Right renal cortex interstitium (tissue), 3 donors: ENCODE measurements at places on chromosomes 5 and 9.

GRCh38 chr5:14208071-14209021, 65.2 kb downstream of the TRIO start:
- DNase-seq, result no peak

DNA sequence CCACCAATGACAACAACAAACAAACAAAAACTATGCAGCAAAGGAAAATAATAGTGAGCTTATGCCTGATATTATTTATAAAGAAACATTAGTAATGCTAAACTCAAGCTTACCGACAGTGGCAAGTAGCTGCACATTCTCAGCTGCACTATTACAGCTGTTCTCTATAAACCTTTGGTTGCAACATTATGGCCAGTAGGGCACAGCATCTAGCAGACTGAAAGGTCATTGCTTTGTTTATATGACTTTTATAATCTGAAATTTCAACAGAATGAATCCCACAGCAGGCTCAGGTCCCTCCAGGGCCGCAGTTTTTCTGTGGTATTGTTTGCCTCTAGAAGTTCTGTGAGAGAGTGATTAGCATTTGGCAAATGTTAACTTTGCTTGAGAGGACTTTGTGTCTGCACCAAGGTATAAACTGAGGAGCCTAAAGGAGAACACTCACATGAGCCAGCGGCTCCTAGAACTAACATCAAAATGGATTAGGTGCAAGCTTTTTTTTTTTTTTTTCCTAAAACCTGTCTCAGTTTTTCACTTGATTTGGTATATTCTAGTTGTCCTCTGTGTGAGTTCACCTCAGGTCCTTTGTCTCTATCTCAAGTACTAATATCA, 58.3 kb downstream of the IZUMO3 start:
- DNase-seq, result no peak

GRCh38 chr5:107169867-107170266, 500.9 kb downstream of the EFNA5 start:
- no peak for DNase-seq

DNA sequence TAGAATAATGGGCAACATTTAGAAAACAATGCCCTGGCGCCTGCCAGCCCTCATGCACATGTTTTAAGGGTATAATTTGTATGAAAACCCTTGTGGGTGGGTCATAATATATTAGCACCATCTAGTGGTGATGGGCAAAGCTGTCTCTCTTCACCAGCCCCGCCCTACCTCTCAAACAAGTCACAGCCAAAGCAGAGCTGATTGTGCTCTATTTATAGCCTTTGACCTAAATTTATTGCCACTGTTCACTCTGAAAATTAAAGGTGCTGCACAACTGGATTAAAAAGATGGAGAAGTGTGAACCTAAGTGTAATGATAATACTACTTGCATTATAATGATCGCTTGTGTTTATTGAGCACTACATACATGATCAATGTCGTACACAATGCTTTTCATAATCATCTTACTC, 131.9 kb upstream of the ANKH start:
- peak; percentile 23 for DNase-seq

- no peak for DNase-seq
These were observed 42.2 kb upstream of the N4BP3 start for GRCh38 chr5:178071108-178071507.

GRCh38 chr5:173733425-173733824, 117.0 kb upstream of the BOD1 start:
- DNase-seq, result no peak

DNA sequence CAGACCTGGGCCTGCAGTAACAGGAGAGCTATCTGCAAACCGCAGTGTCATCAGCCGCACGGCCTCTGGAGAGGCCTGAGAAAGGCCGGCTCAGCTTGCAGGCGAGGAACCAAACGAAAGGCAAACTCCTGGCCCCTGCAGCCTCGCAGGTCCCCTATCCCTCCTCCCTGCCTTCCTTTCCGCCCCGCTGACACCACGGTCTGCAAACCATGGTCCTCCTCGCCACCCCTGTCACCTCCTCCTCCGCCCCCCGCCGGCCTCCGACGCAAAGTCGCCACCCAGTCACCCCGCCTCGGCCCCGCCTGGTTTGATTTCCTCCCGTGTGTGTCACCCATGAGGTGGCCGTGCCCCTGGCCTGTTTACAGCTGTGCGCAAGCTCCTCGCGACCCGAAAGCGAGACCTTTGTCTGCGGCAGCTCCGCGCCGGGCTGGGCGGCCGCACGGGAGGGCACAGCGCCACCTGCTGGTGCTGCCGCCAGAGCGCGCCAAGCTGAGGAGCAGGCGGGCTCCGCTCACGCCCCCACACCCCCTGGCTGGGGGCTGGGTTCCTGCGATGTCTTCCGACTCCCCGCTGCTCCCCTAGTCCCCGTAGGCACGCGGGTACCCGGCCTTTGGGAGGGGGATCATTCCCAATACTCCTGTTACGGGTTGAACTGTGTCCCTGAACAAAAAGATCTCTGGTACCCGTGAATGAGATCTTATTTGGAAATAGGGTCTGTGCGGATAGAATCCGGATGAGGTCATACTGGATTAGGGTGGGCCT, 19.4 kb downstream of the GBGT1 start:
- DNase-seq, result no peak

GRCh38 chr9:100317706-100318105, 35.0 kb downstream of the TEX10 start:
- DNase-seq, result no peak

- no peak for DNase-seq
These were observed 74.3 kb upstream of the GGTA1 start for GRCh38 chr9:121573717-121574485.

GRCh38 chr5:55222985-55223811, 3.9 kb downstream of the MCIDAS start:
- no peak for DNase-seq

DNA sequence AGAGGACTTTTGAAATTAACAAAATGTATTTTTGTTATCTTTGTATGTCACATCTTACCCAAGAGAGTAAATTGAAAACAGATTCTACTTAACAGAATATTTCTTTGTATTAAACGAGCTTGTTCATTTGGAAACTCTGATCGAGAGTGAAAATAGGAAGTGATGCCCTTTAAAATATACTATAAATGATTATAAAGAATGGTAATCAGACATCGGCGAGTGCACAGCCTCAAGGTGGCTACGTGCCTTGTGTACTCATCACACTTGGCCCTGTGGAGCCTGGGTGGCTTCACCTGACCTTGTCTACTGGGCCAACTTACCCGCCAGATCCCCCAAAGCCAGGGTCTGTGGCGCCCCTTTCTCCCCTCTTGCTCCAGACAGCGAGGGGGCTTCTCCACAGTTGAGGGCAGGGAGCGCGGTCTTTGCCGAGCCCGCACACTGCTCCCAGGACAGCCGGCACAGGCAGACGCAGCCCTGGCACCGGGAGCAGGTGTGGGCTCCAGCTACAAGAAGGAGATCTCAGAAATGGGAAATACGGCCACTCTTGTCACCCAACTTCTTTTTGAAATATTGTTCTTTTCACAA, 243.2 kb downstream of the CEMIP2 start:
- DNase-seq, result no peak

DNA sequence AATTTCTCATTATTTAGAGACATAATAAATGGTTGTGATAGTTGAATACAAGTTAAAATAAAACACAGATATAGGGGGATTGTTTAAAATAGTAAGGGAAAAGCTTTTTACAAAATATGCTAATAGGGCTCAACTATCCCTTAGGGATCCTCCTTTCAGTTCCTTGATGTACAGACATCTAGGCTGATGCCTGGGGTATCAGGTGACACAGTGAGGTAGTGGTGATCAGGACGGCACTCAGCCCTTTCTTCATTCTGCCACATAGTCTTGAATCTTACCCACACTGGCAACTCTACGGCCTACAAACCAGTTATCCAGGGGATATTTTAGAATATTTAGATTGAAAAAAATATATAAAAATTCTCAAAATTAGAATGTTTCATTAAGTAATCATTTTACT, 12.5 kb upstream of the SLC35D2 start:
- no peak for DNase-seq

GRCh38 chr5:172658961-172659501, 18.0 kb downstream of the NEURL1B start:
- DNase-seq, result no peak

- DNase-seq, result no peak
These were observed 51.9 kb upstream of the PPP1R2B start for GRCh38 chr5:156798201-156798600.

- no peak for DNase-seq
These were observed 89.0 kb downstream of the GCNT4 start for GRCh38 chr5:74963407-74963806.

DNA sequence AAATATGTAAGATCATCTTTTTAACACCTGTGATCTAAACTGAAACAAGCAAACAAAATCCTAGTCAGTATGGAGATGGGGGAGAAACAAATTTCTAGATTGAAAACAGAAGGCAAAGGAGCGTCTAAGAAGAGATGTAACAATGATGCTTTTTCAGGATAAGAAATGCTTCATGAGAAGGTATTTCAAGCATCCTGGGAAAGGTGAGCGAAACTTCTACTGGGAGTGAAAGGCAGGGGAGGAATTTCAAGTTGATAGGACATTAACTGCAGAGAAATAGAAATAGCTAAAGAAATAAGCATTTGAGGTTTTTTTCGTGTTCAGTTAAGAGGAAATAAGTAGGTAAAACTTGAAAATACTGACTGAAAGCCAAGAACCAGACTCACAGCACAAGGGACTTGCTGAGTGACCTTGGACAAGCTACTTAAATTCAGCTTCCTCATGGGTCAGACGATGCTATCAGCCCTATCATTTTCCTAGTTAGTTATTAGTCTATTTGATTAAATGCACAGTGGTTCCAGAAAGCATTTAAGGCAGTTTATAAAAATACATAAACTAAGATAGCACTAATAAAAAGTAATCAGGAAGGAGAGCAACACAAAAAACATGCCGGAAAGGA, 406.3 kb downstream of the PDE4D start:
- DNase-seq, result no peak

GRCh38 chr5:120088836-120089235, 375.3 kb upstream of the PRR16 start:
- no peak for DNase-seq

- DNase-seq, result no peak
These were observed 18.2 kb upstream of the MGAT1 start for GRCh38 chr5:180820788-180821321.

- DNase-seq, result no peak
These were observed 585.3 kb upstream of the CCNG1 start for GRCh38 chr5:162852134-162852533.

GRCh38 chr9:85744480-85744879, 2.7 kb upstream of the AGTPBP1 start:
- DNase-seq, result no peak

DNA sequence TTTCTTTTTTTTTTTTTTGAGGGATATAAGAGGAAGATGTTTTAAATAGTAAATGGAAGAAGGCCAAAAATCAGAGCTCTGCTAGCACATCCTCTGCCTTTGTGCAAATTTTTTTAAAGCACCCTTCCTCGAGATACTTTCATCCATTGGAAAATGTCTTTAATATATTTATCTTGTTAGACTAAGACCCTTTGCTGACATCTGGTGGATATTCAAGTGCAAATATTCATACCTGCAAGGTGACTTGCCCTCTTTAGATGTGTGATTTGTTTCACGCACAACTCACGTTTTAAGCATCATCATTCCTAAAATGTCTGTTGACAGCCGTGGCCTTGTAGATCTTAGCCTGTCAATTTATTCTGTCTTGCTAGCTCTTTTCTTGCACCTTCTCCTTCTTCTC, 258.5 kb downstream of the AGTPBP1 start:
- DNase-seq, result no peak

DNA sequence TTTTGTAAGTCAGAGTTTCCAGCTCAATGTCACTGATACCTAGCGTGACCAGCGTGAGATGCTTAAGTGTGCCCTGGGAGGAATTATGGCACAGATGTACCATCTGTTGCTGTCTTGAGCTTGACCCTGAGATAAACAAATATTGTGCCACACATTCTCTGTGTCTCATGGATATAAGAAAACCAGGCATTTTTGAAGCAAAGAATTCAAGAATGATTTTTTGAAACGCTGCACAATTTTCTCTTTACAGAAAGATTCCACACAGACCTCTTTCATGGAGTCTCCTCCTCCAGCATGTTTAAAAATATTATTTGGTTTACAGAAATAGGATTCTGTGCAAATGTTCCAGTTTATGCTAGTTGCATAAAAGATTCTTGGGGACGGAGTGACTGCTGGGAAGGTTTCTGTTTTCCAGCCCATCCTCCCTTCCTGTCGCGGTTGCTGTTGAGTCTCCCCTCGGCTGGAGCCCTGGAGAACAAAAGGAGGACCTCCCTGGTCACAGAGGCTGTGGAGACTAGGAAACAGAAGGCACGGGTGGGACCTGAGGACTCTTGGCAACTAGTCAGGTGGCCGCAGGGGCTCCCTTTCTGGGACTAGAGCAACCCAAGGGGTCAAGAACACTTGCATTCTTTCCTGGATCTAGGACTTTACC, 120.8 kb downstream of the RASGRF2 start:
- DNase-seq, result no peak

GRCh38 chr9:98773721-98774120, 22.6 kb downstream of the ANKS6 start:
- DNase-seq, result no peak

- no peak for DNase-seq
These were observed 93.8 kb downstream of the HSPA4 start for GRCh38 chr5:133145436-133146170.

- no peak for DNase-seq
These were observed 30.1 kb downstream of the PPARGC1B start for GRCh38 chr5:149759986-149760853.

DNA sequence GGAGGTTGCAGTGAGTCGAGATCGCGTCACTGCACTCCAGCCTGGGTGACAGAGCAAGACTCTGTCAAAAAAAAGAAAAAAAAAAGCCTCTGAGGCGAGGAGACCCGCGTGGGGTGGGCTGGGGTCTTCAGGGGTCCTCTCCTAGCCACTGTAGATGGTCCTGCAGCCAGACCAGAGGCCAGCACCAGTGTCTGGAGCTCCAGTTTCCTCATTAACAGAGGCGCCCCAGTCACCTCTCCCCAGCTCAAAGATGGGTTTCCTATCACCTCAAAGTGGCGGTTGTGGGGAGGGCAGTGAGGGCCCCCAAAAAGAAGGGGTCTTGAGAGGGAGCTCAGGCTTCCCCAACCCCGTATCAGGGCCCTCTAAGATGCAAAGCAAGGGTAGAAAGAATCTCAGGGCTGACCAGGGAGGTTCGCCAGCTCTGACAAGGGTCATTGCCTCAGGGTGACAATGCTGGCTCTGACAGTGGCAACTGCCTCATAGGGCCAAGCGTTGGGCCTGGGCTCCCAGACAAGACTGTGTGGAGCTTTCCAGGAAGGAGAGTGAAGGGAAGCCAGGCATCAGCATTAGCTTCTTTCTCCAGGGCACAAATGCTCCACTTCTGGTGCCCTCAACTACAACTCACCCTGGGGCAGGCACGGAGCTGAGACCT, 15.0 kb downstream of the STK10 start:
- DNase-seq, result no peak

DNA sequence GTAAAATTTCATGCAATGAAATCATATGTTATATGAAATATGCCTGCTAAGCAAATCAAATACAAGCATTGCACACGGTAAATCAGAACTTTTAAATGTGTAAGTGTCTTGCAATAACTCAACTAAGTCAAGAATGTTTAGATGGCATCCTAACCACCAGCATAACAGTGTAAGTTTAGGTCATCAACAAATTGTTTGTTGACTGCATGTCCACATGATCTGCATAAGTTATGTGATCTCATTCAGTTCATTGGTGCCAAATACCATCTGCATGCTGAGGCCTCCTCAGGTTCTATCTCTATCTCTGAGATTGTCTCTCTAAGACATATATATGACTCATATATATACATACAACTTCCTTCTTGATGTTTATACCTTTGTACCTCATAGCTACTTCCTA, 159.6 kb upstream of the STK32A start:
- DNase-seq, result no peak
